Activated T-cell treated with anti-CD3 and anti-CD28 coated beads, Interleukin-2, amount 50 U/mL, for 4 hours (primary cell): ENCODE measurements at places on chromosomes 4 and X. TPM values are rescaled to one million over a fixed set of nuclear protein-coding genes. Genes with fewer than 3 reads are reported as not detected.

Gene GALNTL6
- not detected for total RNA-seq

Gene ADAM29
- total RNA-seq: not detected

Gene RHOXF1
- not detected for total RNA-seq

Gene FAM149A
- total RNA-seq: not detected

Gene TMEM271
- total RNA-seq: not detected

Gene NXF3
- not detected for total RNA-seq

Gene SSX4B
- total RNA-seq: not detected

Gene TLR8
- total RNA-seq: not detected

Gene GAGE12J
- total RNA-seq: not detected

Gene GUCY1A1
- 0.30 TPM for total RNA-seq

Gene TBC1D9
- total RNA-seq: 0.18 TPM

Gene SSX1
- total RNA-seq: not detected

Gene SMIM31
- total RNA-seq: not detected

Gene CLCN3
- total RNA-seq: 16.0 TPM

Gene ASB9
- total RNA-seq: not detected

Gene MAGEA2B
- not detected for total RNA-seq

Gene XKRX
- total RNA-seq: 0.08 TPM

Gene VCX3B
- total RNA-seq: not detected

Gene YY2
- total RNA-seq: 0.94 TPM

Gene NPY2R
- not detected for total RNA-seq

Gene LUZP4
- not detected for total RNA-seq

Gene CEP135
- total RNA-seq: 14.4 TPM

Gene HMGB3
- total RNA-seq: 14.9 TPM

Gene CCDC160
- not detected for total RNA-seq

Gene HERC5
- 5.0 TPM for total RNA-seq

Gene CENPE
- 2.6 TPM for total RNA-seq

Gene SLC9B1
- total RNA-seq: 0.47 TPM

Gene SMR3B
- not detected for total RNA-seq

Gene PSAPL1
- not detected for total RNA-seq

Gene IL13RA1
- 0.26 TPM for total RNA-seq

Gene DKK2
- total RNA-seq: not detected

Gene SLC7A11
- total RNA-seq: 1.2 TPM

Gene UGT2B17
- not detected for total RNA-seq

Gene RTL5
- 0.25 TPM for total RNA-seq

Gene LRCH2
- not detected for total RNA-seq

Gene MGAT4D
- total RNA-seq: not detected

Gene FDCSP
- total RNA-seq: not detected

Gene MAGEH1
- 17.0 TPM for total RNA-seq

Gene CCKAR
- total RNA-seq: not detected

Gene ERCC6L
- 2.9 TPM for total RNA-seq

Gene RAB40AL
- 0.33 TPM for total RNA-seq

Gene CSAG2
- total RNA-seq: not detected

Gene CLDN34
- not detected for total RNA-seq

Gene NAP1L3
- 2.7 TPM for total RNA-seq

Gene PRR32
- not detected for total RNA-seq

Gene RAB33B
- total RNA-seq: 5.5 TPM

Gene HHIP
- 0.08 TPM for total RNA-seq

Gene GATA1
- total RNA-seq: 0.27 TPM

Gene FAM9B
- total RNA-seq: not detected

Gene HPGDS
- not detected for total RNA-seq

Gene PNCK
- 0.71 TPM for total RNA-seq

Gene F8A2
- not detected for total RNA-seq
